ENCODE measurements at places on chromosomes 13 and 19. TPM values are rescaled to one million over a fixed set of nuclear protein-coding genes. Genes with fewer than 3 reads are reported as not detected.

Gene DENND1C
- total RNA-seq, result 0.75 TPM

DNA sequence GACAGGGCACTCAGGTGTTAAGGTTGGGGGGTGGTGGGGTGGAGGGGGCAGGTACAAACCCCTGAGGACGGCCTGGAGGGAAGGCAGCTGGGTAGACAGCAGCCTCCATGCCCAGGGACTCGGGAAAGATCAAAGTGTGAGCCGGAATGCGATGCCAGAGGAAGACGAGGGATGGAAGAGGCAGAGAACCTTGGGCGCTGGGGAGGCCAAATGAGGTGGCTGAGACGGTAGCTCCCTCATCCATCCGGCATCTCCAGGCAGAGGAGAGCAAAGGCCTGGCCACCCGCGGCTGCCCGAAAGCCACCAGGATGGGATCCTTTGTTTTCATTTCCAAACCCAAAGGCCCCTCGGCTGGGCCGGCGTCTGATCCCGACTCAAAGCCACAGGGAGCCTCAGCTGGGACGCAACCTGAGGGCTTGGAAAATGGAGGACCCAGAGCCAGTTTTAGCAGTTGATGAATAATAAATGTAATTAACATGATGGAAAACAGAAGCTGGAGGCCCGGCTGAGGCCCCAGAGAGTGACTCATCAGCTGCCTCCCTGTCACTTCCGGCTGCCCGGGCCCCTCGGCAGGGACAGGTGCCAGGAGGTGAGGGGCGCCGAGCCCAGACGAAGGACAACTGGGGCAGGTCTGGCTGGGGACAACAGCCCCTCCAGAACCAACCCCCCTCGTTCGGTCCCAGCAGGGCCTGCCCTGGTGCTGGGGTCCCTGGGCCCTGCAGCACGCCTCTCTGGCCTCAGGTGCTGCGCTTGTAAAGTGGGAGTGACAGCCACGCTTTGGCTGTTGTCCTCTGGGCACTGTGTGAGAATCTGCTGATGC is 61.6 kb downstream of the CEBPG start:
- H3K27ac ChIP-seq, result no peak overlapping the region
- no peak for DNase-seq
- H3K4me1 ChIP-seq, result no peaks in the 10 kb centered on the region
- H3K27me3 ChIP-seq, result no peaks in the 10 kb centered on the region

DNA sequence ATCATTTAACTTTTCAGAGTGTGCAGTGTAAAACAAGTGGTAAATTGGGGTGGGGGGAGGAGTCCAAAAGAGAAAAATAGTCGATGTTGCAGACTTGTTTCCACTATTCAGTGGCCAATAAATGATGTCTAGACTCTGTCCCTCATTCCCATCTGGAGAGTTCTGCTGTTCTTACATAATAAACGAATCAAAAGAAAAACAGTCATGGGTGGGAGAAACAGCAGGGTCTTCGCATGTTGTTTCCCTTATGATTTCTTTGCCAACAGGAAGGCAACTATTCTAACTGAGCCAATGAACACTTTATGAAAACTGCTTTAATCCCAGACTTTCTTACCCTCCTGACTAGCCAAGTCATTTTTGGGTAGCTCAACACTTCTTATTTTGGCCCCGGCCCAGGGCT is 615.5 kb downstream of the FGF9 start:
- H3K4me1 ChIP-seq, result no peaks in the 10 kb centered on the region
- H3K27ac ChIP-seq, result peak overlapping the region; percentile 29
- DNase-seq, result no peak

DNA sequence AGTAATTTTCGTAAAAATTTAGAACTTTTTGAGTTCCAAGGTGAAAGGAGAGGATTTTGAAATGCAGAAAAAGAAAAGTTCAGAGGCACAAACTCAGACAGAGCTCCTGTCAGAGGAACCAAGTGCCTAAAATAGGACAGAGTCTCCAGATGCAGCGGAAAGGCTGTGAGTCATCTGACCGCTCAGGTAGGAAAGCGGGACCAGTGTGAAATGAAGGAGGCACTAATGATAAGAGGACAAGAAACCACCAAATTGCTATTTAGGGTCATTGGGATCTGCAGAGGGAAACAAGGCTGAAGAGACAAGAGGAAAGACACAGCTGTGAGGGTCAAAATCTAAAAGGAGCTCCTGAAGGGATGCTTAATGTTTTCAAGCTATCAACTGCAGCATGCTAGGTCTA is 34.9 kb downstream of the IRS2 start:
- H3K4me1 ChIP-seq, result no peaks in the 10 kb centered on the region
- no peak overlapping the region for H3K4me3 ChIP-seq
- peaks cover 50% of the 10 kb centered on the region for H3K36me3 ChIP-seq
- H3K27me3 ChIP-seq, result no peaks in the 10 kb centered on the region

GRCh38 chr13:66875264-66875663 is 354.9 kb downstream of the PCDH9 start:
- no peaks in the 10 kb centered on the region for H3K4me1 ChIP-seq
- H3K36me3 ChIP-seq, result no peaks in the 10 kb centered on the region
- no peak overlapping the region for H3K4me3 ChIP-seq
- no peak overlapping the region for H3K27ac ChIP-seq
- DNase-seq, result no peak

GRCh38 chr19:16191216-16191908 is 6.2 kb downstream of the FAM32A start:
- no peaks in the 10 kb centered on the region for H3K4me1 ChIP-seq
- no peak overlapping the region for H3K4me3 ChIP-seq
- H3K27me3 ChIP-seq, result no peaks in the 10 kb centered on the region
- peaks cover 33% of the 10 kb centered on the region for H3K36me3 ChIP-seq

Gene CLPTM1
- 75.9 TPM for total RNA-seq

Measured in right atrium auricular region (tissue), 2 donors.